DMS153 (cell line): ENCODE measurements at places on chromosomes 4 and X.

GRCh38 chrX:39477762-39478120, 620.0 kb downstream of the BCOR start:
- DNase-seq: peak; percentile 86

- DNase-seq: no peak
Measured at GRCh38 chr4:66275411-66276038, 605.2 kb upstream of the EPHA5 start.

GRCh38 chr4:3106339-3107186, 32.1 kb downstream of the HTT start:
- DNase-seq: peak; percentile 13

DNA sequence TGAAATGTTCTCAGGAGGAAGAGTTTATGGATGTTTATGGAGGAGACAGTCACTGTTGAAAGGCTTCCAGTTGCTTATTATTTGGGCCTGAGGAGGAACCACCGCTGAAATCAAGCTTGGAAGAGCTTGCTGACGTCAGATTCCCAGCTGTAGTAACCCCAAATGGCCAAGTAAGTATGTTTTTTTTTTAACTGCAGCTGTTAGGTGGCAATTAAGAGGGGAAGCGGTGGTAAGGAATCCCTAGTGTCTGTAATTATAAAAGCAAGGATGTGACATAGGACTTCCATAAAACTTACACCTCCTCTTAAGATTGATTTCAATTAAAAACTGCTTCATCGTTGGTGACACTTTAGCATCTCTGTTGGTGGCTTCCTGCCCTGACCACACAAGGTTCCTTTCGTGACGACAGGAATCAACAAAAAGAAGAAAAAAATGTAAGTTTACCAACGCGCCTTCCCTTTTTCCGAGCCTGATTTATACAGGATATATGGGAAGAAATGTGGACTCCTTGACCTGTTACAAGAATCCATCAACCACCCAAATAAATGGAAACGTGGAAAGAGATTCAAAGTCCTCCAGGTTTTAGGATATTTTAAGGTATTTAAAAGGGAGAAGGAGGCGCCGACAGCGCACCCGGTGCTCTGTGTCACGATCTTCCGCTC, 884 bp downstream of the RELL1 start:
- no peak for DNase-seq

GRCh38 chrX:73268463-73268862, 53.8 kb upstream of the NAP1L2 start:
- DNase-seq: no peak

DNA sequence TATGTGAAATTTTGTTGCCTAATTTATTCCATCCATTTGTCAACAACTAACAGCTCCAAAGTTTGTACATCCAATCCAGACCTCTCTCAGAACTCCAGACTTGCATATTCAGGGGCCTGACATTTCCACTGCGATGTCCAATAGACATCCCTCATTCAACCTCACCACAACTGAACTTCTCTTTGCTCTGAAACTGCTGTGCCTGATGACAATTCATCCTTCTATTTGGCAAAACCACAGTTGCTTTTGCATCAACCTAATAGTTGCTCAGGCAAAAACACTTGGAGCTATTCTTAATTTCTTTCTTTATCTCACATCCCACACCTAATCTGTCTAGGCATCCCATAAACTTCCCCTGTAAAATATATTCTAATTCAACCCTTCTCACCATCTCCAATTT, 56.5 kb downstream of the ANTXR2 start:
- no peak for DNase-seq
